ENCODE measurements at places on chromosomes 4 and X.

GRCh38 chrX:49184294-49185281 is 1.6 kb downstream of the PRICKLE3 start:
- peak; percentile 83 for DNase-seq

DNA sequence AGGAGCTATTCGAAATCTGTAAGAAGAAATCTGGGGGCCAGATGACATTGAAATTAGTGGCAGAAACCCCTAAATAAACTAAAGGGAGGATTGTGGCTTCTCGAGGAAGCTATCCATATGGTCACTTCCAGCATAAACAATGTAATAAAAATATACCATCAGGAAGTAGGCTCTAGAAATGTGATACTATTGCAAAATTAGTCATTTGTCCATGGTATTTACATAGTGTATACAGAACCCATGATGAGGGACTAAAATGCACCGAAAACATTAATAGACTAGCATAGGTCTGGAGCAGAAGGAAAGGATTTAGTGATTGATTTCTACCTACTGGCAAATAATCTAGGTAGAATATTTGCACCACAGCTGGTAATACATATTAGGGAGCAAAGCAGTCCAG is 1344.0 kb downstream of the FSTL5 start:
- DNase-seq: no peak

- DNase-seq: no peak
These were observed at the start of gene NSG1 for GRCh38 chr4:4386736-4387392. Gene NSG1 (plus strand): TSS chr4:4387102. CDS start chr4:4387630, 528 bp downstream.

DNA sequence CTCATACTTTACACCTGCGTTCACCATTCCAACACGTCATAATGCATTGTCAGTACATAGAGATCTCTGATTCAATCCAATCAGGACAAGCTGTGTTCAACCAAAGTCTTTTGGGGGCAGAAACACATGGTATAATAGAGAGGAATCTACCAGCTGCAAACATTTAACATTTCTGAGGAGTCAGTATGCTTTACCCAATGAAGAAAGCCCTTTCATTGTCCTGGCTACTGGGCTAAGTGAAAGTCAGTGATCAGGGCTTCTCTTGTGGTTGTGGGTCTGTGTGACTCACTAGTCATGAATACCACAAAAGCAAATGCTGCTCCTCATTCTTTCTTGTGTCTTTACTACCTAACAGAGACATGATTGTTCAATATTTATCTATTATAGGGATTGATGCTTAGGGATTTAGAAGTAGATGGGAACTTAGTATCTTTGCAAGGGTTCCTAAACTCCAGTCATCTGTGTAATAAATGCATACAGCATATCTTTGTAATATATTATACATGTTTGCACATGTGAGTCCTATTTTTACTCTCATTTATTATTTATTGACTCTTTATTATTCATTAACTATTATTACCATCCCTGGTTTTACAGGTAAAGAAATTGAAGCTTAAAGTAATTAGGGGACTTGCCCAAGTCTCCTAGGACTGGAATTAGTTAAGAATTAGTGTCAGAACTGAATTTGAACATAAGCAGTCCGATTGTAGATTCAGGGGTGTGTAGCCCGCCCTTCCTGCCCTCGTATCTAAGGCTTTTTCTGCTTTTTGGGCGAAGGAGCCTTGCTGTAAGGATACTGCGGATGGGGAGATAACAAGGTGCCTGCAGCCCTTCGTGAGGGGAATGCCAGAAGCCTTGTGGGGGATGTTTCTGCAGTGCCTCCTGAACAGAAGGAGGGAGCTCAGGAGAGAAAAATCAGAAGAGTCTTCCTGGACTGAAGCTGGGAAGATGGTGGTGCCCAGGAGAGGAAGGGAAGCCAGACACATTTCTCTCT is 353.1 kb upstream of the BOD1L1 start:
- peak; percentile 97 for DNase-seq

DNA sequence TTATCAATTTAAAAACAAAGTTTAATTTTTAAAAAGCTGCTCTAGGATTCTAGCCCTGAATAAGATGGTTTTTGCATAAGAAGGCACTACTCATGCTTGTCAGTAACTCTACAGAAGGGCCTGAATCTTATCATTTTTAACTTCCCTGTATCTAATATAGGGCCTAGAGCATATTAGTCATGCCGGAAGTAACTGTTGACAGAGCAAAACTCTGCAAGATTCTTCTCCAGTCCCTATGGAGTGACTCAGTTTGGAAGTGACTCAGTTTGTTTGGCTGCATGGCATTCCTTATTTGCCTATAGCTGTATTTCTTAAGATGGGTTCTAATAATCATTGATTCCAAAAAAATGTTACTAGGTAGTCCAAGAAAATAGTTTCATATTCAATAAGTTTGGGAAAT is 431.8 kb upstream of the HTR2C start:
- DNase-seq: peak; percentile 52

DNA sequence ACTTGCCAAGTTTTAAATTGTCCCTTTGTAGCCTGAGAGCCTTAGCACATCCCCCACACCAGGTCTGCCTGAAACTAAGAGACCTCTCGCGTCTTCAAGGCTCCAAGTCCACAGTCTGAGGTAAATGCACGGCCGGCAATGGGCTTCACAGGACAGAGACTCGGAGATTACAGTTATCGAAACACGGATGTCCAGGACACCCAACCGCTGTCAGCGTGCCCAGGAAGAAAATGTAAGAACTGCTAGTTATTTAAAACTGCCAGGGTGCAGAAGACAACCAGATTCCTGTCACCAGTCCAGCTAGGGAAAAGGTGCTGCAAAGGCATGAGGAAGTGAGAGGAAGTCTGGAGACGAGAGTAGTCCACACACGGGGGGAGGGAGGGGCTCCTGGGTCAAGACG is 28.9 kb downstream of the ZNF827 start:
- DNase-seq: peak; percentile 68
